ENCODE measurements at places on chromosomes 2 and 18. TPM values are rescaled to one million over a fixed set of nuclear protein-coding genes. Genes with fewer than 3 reads are reported as not detected.

DNA sequence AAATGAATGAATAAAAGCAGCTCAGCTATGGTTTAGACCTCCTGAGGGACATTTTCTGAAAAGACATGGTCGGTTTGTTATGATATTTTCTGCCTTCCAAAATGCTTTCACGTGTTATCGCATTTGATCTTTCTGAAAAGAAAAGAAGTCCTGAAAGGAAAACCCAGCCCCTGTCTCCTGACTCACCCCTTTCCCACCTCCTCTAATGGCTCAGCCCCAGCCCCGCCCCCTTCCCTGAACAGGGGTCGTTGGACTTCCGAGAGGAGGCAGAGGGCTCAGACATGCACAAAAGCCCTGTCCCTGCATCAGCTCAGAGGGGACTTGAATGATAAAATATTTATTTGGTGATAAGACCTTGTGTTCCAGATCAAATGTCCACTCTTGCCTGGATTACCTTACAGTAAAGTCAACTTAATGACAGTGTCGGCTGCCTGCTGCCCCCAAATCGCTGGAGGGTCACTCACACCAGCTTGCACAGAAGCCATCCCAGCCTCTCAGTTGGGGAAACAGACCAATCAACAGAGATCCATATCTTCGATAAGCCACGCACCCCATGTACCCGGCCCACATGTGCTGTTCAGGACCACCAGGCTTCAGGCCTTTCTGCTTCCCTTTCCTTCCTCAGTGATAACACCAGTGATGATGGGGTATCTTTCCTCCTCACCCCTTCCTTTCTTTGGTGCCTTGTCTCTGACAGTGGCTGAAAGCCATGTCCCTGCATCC, 69.6 kb downstream of the CLHC1 start:
- DNase-seq = no peak

DNA sequence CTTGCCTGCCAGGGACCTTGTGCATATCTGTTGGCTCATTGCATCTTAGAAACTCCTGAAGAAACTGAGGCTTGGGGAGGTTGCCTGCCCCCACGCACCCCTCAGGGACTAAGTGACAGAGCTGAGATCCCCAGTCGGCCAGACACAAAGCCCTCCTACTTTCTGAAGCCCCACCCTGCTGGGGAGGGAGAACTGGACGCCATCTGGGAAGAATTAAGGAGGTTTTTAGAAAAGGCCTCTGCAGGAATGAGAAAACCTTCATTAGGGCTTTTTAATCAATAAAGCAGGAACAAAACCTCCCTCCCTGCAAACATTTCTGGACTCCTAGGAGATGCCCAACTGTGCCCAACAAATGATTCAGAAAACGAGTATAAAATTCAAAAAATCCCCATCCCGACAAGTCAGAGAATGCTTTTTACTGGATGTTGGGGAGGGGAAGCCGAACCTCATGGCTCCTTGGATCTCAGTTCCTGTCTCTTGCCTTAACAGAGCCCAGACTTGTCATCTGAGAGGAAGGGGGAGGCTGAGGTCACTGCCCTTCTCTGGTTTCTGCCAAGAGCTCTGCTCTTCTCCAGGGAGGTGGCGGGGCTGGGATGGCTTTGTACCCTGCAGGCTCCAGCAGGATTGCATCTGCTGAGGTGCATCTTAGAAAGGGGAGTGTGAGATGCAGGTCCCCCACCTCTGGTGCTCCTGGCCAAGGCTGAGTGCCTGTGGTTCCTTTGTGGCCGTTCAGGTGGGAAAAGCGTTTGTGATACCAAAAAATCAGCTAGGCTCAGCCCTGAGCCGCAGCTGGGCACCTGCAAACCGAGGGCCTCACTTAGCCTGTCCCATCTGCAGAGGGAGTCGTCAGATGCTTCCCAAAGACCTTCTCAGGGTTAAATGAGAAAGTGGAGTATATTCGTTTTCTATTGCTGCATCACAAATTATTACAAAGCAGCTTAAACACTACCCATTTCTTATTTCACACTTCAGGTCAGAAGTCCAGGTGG, 142.4 kb downstream of the ZFP36L2 start:
- DNase-seq = peak; percentile 55

DNA sequence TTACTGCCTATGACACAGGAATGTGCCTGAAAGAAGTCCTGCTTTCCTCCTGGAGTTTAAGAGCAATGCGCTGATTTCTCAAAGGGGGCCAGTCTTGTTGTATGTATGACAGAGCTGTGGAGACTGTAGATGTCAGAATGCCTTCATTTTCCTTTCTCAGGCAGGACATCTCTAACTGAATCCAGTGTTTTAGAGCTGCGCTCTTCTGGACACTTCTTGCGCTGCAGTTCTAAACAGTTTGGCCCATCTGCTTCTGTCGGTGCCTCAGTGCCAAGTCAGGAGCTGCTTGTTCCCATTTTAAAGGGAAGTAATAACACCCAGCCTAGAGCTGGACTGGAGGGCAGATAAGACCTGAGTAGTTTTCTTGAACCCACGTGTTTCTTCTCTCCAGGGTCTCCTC, 91.4 kb downstream of the ESCO1 start:
- no peak for DNase-seq

DNA sequence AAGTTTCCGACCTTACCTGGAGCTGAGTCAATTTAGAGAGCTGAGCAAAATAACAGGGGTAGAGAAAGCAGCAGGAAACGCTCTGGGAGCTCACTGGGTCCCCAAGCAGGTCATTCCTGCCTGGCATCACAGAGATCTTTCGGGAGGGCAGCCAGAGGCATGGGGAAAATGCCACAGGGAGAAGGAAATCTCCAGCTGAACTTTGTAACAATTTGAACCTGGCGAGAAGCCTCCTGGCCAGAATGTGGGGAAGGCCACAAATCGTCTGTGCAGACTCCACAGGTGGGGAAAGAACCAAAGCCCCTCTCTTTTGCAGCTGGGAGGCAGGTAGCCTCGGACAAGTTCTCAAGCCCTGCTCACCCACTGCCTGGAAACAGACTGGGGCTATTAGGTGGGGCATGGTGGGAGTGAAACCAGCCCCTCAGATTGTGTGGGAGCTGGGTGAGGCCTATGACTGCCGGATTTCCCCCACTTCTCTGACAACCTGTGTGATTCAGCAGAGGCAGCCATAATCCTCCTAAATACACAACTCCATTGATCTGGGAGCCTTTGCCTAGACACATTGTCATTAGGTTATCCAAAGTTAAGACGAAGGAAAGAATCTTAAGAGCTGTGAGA, 53.9 kb downstream of the INO80D start:
- DNase-seq = no peak

DNA sequence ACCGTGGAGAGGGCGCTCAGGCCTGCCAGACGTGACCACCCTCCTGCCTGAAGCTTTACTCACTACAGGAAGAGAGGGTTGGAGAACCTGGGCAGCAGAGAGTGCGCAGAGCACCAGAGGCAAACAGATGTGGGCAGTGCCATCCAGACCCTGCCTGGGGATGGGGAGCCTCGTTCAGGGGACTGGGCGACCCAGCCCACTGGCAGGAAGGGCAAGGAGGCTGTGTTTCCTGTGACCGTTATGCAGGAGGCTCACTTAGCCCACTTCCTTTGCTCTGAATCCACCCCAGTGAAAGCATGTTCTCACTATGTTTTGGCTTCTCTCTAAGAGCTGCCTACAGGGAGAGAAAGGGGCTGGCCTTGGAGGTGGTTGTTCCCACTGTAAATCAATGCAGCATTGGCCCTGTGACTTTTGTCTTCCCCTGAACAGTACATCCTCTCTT, 23.0 kb upstream of the ACKR3 start:
- DNase-seq = no peak

The HOXD11 gene
- not detected for total RNA-seq

GRCh38 chr2:135030826-135031225, 16.4 kb downstream of the MAP3K19 start:
- DNase-seq = peak; percentile 65

The LYG1 gene
- not detected for total RNA-seq

DNA sequence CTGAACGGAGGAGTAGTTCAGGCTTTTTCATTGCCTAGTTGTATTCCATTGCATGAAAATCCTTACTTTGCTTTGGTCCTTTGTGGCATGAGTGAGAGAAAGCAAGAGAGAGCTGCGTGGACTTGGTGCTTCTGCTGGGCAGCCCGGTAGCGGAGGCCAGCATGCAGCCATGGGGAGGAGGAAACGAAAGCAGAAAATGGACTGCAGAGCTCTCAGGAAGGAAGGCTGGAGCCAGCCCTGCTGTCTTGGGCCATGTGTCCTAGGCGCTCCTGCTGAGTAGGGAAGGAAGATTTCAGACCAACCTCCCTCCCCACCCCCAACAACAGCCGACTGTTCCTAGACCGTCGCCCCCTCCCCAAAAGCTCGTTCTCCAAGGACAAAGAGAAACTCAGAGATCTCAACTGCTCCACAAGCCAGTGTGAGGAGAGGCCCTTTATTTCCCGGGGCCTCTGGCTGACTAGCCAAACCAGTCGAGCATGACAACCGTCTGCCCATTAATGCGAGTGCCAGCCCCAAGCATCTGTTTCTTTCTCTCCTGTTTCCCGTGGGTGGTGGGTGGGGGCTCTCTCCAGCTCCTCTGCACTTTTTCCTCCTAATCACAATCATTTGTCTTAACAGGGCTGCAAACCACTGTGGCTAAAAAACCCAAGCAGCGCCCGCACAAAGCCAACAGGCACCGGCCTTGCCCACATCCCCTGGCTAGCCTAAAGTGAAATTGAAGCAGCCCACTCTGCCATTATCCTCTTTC, 66.8 kb upstream of the FZD7 start:
- DNase-seq = no peak

Measured in IMR-90 (cell line).